ENCODE measurements at places on chromosomes 1 and 21.

DNA sequence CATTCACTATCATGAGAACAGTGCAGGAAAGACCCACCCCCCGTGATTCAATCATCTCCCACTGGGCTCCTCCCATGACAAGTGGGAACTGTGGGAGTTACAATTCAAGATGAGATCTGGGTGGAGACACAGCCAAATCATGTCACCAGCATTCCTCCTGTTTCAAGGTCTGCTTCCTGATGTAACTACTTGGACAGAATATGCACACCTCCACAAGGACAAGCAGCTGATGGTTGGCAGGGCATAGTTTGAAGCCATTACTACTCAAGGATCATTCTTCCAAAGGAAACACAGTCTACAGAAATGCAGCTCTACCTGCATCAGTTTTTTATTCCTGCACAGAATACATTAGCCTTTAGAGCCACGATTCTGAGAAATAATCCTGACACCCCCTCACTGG is 28.5 kb upstream of the RNF2 start:
- DNase-seq: no peak

DNA sequence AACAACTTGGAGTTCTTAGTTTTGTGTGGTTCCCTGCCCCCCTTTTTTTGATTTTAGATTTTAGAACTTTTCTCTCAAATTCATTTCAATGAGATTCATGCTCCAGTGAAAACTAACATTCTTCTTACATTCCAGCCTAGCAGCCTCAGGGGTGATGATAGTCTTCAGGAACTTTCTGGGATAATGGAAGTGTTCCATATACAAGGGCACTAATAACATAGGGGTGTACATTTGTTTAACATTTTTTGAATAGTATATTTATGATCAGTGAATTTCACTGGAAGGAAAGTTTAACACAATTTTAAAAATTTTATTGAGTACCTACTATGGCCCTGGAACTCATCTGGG is 61.4 kb upstream of the ZNF648 start:
- no peak for DNase-seq

DNA sequence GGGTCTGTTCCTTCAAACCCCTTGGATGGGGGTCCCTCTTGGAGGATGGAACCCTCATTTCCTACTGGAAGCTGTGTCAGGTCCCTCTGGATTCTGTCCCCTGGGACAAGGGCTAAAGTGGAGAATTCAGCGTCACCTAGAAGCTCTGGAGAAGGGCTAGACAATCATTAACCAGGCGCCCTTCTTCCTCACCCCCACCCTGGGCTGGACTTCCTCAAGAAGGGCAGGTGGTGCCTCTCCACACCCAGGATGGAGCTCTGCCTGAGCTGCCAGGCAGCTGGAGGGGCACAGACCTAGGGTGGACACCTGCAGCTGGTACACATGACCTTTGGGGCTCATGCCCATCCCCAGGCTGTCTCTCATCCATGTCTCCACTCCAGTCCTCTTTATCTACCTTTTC is 3.6 kb downstream of the CELF3 start:
- no peak for DNase-seq

DNA sequence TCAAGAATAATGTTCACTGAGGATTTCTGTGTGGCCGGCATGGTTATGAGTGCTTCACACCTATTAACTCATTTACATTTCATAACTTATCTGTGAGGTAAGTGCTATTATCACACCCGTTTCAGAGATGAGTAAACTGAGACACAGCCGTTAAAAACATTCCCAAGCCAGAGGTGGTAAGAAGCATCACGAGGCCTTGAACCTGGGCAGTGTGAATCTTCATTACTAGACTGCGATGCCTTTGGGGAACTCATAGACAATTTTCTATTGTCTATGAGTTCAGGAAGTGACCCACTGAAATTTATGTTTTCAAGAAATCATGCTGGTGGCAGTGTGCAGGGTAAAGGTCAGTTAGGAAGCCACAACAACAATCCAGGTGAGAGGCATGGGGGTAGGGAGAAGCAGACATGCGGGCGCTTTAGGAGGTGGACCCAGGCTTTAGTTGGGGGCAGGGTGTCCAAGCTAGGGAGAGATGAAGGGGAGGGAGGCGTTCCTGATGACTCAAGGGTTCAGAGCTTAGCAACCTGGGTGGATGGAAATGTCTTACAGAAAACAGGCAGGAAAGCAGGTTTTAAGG is 14.5 kb downstream of the GNG12 start:
- DNase-seq: no peak

GRCh38 chr1:3557366-3557765 is 53.9 kb downstream of the MEGF6 start:
- no peak for DNase-seq

DNA sequence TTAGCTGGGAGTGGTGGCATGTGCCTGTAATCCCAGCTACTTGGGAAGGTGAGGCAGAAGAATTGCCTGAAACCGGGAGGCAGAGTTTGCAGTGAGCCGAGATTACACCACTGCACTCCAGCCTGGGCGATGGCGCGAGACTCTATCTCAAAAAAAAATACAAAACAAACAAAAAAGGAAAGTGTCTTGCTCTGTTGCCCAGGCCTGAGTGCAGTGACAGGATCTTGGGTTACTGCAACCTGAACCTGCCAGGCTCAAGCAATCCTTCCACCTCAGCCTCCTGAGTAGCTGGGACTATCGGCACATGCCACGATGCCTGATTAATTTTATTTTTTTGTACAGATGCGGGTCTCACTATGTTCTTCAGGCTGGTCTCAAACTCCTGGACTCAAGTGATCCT is 33.3 kb downstream of the DEGS1 start:
- no peak for DNase-seq

- DNase-seq: no peak
Observed at GRCh38 chr1:28195780-28196179, 19.3 kb upstream of the PTAFR start.

GRCh38 chr1:155188268-155188667 is 14.6 kb downstream of the TRIM46 start:
- DNase-seq: no peak

DNA sequence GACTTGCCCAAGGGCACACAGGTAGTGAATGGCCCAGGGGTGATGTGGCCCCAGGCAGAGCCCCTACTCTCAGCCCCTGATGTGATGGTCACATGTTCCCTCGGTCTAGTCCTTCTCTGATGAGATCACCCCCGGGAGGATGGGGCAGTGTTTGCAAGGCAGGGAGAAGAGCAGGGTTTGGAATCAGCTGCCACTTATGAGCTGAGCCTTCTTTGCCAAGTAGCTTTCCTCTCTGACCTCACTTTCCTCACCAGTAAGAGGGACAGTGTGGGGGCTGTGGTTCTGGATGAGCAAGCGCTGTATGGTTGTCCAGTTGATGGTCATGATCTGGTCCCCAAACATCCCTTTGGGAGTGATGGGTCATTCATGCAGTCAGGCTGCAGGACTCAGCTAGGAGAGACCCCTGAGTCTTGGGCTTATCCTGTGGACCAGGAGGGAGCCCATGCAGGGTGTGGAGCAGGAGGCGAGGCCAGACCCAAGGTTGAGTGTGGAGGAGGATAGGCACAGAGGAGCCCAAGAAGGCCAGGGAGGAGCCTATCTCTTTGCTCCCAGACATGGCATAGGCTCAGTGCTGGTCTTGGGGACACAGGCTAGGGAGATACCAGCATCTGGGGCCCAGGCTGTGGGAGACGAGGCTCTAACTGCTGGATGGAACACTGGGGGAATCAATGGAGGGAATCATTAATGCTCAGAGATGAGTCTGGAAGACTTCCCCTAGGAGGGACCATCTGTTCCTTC is 15.9 kb upstream of the PEAR1 start:
- DNase-seq: no peak

- no peak for DNase-seq
Observed at GRCh38 chr1:21437341-21437640, 2.6 kb upstream of the NBPF3 start.

Measured in stimulated activated CD8-positive, alpha-beta memory T cell treated with anti-CD3 and anti-CD28 coated beads, Interleukin-12 subunit alpha, Interleukin-12 subunit beta, amount 100 ng/mL, for 4 hours (primary cell).